ENCODE measurements at places on chromosomes 2 and 18.

DNA sequence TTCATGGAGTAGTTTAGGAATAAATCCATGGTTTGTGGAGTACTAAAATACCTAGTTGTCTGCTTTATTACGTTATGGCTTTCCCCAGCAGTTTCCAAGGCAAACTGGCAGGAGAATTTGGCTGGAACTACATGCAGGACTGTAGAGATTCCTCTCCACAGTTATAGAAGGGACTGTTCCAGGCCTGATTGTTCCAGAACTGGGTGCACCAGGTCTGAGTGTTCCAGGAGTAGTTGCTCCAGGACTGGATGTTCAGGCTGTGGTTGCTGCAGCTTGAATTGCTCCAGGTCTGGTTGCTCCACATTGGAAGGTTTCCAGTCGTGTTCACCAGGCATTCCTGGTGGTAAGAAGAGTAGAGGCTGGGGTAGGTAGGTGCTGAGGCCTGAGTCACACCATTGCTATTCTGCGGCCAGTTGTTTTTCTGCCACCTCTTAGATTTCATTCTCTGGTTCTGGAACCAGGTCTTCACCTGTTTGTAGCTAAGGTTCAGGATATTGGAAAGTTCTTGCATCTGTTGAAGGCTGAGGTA lies 28.1 kb downstream of the SGPP2 start:
- no peak for DNase-seq

DNA sequence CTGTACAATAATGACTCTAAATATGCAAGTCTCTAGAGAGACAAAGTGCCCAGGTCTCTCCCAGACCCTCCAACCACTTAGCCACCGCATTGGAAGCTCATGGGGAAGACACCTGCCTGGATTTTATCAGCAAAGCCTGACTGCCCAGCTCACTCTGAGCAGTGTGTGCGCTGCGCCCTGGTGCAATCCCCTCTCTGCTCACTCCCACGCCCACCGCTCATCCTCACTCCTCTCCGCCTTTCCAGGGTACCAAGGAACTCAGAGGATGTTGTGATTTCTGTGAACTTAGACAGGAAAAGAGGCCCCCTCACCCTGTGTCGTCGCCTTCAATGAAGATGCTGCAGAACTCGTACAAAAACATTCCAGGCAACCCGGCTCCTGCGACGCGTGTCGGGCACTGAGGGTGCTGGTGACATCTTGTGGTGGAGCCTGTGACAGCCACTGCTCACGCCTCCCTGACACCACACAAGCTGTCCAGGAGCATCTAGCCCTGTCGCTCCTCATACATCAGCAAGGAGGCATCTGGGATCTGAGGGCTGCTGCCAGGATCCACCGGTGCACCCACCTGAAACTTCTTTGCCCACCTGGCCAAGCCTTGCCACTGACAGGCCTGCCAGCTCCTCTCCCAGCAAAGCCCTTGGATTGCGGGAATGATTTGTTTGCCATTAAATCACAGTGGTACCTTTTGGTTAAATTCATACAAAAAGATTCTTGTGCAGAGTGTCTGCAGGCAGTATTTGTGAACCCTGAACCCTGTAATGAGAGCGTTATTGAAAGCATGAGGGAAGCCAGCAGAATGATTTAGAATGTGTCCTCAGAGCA lies 220.4 kb downstream of the ZNF516 start:
- DNase-seq = no peak

DNA sequence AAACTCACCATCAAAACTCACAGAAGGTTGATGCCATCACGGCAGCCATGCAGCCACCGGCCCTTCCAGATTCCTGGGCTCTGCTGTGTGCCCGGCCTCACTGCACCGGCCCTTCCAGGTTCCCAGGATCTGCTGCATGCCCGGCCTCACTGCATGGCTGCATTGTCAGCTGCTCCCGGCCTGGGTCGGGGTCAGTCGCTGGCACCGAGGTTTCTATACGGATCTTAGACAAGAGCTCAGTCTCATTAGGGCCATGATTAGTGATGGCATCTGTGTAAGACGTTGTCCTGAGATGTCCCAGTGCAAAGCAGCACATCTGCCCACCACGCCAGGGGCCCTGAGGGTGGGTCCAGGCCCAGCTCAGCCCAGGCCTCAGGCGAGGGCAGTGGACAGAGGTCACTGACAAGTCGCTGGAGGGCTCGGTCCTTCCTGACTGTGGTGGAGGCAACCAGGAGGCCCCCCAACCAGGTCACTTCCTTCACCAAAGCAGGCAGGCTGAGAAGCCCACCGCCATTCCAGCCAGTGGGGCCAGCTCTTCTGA lies 29.4 kb downstream of the TMEM18 start:
- DNase-seq = no peak

- DNase-seq = no peak
Observed at GRCh38 chr2:139798391-139798790, 1018.2 kb upstream of the NXPH2 start.

DNA sequence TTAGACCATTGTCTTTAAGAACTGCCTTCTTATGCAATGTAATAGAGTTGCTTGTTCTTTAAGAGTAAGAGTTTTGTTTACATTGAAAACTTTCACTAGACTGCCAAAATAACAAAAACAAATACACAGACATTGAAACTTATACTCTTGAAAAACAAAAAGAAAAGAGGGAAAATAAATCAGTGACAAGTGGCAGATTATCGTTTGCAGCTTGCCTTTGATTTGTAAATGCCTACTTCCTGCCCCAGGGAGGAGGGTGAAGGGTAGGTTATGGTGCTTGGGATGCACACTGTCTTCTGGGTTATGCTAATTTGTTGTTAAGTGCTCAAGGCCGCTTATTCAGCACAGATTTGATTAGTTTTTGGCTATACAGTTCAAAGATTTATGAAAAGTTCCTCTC lies 198.7 kb downstream of the TGIF1 start:
- DNase-seq = no peak

- no peak for DNase-seq
Observed at GRCh38 chr2:118845005-118845521, 2.4 kb downstream of the EN1 start.

DNA sequence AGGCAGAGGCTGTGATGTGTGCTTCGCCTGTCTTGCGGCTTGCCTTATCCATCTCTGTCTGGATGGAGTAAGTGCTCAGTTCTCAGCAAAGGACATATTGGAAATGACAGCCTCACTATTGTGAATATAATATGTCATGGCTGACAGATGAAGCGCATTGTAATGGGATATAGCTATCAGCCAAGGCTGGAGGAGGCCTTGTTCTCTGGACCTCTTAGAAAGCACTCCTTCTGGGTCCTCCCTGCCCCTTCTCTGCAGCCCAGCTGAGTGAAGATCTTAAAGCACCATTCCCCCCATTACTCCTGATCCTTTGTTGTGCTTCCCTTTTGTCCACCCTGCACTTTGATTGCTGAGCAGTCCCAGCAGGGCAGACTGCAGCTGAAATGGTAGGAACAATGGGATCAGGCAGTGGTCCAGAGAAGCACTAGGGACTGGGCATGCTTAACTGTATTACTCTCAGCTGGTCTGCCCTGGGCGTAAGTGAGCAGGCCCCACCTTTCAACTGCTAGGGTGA lies 265.3 kb downstream of the SETBP1 start:
- DNase-seq = no peak

DNA sequence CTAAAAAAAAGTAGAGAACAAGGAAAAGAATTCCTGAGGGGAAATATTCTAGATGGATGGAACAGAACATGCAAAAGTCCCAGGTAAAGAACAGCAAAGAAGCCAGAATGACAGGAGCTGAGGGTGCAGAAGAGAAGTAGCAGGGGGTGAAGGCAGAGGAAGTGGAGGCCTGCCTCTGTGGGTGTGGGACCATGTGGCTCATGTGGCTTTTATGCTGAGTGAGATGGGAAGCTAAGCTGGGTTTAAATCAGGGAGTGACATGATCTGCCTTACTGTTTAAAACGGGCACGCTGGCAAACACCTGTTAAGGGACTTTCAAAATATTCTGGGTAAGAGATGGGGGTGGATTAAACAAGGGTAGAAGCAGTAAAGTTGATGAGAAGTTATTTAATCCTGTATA lies 40.0 kb downstream of the GKN2 start:
- peak; percentile 80 for DNase-seq

DNA sequence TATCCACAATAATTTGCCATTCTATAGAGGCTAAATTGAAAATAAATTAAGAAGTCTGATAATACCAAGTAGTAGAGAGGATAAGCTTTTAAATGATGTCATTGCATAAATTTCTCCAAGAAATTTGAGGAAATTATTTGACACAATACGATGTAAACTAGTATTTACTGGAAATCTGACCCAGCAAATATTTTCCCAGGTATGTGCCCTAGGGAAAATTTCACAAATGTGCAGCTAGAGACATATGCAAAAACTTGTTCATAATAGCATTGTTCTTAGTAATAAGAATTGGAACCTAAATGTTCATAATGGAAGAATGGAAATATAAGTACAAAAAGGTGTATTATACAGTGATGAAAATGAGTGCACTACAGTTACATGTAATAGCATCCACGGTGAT lies 888.8 kb upstream of the SOX11 start:
- DNase-seq = no peak

DNA sequence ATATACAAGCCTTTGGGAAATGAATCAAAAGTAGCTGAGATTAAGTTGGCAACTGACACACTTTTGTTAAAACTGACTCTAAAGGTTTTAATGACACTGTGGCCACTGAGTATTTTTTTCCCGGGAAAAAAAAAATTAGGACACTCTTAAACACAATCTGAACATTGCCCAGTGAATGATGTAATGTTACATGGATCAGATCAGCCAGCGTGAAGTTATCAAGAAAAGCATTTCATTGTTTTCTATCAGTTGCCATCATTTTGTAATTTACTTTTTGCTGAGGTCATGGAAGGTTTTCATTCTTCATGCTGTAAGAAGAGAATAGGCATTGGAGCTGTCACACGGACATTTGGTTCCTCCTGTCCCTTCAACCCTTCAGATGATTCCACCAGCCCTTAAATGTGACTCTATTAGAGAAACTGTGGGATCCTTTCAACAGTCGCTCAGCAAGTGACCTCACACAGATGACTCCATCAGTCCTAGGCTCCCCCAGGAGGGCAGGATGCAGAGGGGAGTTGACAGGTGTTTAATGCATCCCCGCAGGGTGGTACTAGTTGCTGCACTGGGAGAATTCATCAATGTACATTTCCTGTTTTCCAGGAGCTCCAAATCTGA lies 164.2 kb downstream of the MGAT5 start:
- DNase-seq = no peak

DNA sequence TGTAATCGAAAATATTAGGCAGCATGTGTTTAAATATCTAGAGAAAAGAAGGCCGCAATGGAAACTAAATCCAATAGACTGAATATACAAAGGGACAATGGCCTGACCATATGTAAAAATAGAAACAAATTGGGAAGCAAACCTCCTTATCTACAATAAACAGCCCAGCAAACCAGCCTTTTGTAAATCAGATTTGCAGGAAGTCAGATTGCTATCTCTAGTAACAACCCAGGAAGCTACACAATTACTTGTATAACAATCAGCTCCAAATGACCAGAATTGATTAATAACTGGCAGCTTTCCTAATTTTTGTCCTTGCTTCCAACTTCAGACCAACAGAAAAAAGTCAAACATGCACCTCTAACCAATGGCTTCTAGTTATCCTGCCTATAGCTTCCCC lies 860.0 kb downstream of the CPS1 start:
- DNase-seq = no peak

DNA sequence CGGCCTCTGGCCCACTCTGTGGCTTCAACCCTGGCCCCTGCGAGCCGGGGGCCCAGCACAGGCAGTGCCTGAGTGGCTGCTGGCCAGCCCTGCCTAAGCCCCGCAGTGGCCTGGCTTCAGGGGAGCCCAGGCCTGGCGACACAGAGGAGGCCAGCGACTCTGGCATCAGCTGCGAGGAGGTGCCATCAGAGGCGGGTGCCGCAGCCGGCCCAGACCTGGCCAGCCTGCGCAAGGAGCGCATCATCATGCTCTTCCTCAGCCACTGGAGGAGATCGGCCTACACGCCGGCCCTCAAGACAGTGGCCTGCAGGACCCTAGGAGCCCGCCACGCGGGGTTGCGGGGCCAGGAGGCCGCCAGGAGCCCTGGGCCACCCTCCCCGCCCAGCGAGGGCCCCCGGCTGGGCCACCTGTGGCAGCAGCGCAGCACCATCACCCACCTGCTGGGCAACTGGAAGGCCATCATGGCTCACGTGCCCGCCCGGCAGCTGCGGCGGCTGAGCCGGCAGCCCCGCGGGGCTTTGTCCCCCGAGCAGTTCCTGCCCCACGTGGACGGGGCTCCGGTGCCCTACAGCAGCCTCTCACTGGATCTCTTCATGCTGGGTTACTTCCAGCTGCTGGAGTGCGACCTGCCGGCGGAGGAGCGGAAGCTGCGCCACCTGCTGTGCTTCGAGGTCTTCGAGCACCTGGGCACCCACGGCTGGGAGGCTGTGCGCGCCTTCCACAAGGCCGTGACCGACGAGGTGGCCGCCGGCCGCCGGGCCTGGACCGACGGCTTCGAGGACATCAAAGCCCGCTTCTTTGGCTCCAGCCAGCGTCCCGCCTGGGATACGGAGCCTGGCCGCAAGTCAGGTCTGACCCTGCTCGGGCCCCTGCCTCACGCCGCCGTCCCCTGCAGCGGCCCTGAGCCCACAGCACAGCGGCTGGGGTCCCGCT lies 7.5 kb upstream of the KLHL30 start:
- no peak for DNase-seq

DNA sequence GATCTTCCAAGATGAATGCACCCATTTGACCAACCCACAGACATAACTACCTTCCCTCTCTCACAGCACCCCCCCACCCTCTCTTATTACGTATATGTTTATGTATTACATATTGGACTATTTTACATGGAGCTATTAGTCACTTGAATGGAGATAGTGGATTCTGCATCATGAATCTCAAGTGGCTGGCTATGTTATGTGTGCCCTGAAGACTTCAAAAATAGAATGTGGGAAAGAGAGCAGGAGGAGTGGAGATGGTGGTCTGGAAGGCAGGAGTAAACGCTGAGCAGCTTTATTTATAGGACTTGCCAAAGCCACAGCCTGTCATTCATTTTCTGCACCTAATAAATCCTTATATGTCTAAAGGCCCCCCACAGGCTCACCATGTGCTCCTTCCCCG lies 4.9 kb downstream of the ANTXR1 start:
- no peak for DNase-seq

- DNase-seq = no peak
Observed at GRCh38 chr2:121356058-121356640, 71.1 kb upstream of the TFCP2L1 start.

DNA sequence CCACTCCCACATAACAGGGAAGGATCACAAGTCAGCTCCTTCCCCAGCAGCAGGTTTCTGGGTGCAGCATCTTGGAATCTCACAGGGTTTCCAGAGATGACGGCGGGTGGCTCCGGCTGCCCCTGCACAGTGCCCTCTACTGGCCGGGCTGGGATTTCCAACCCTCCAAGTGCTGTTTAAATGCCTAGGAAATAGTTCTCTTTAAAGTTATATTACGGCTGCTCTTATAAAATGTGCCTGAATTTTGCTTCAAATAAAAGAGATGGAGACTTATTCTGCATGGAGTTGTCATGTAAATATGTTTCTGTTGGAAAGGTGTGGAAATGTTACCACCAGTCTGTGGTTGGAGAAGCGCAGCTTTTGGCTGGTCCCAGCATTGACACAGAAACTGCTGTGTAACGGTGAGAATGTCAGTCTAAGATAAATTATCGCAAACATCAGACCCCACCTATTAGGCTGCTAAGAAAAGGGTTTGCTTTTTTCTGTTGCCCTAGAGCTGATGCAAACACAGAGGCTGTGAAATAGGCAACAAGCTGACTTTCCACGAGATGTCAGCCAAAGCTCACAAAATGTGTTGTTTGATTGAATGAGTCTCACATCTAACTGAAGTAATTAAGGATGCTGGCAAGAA lies 3.3 kb upstream of the HJURP start:
- peak; percentile 68 for DNase-seq

GRCh38 chr2:230137902-230138539 lies 69.3 kb upstream of the SLC16A14 start:
- no peak for DNase-seq
